ENCODE measurements at places on chromosomes 7 and 10.
A peak's percentile ranks its signal among the peaks of the same experiment; 100 is the strongest.

GRCh38 chr7:132965951-132966350, 115.9 kb downstream of the CHCHD3 start:
- peak; percentile 8 for DNase-seq

DNA sequence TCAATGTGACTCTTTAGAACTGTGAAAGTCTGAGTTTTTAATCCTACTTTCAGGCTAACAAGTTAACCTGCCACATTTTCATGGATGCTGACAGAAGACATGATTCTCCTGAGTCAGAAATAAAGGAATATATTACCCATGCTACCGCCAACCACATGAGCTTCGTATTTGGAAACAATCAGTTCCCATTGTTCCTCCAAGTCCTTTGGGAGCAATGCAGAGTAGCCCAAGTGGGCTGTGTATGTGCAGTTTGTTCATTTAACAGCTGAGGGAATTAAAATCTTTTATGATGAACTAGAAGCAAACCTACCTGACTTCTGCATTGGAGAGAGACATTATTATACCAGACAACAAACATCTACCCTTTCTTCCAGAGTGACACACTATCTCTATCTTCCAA, 169.3 kb upstream of the BET1 start:
- DNase-seq = no peak

DNA sequence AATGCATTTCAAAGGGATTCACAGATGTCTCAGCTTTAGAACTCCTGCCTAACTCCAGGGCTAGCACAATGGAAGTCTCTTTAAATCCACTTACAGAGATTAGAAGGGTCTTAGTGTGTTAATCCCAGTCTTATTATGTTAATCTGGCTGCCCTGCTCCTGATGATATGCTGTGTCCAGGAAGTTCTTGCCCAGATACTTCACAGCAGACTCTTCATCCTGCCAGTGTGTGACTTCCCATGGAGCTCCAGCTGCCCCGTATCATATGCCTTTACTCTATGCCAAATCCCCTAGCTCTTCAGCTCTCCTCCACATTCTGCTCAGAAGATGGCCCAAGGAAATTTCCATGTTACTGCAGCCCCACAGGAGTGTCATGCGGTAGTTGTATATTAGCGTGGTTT, 533.8 kb downstream of the GALNT17 start:
- no peak for DNase-seq

DNA sequence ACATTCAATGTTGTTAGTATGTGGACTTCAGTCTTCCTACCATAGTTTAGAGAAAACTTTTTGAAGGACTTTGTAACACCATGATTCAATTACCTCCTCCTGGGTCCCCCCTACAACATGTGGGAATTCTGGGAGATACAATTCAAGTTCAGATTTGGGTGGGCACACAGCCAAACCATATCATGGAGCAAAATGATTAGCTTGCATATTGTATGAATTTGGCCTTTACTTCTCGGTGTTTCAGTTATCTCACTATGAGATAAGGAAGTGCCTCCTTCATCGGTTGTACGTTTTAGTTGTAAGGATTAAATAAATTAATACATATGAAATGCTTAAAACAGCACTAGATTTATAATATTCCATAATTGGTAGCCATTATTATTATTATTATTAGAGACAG, 428.7 kb downstream of the EXOC4 start:
- DNase-seq = no peak

DNA sequence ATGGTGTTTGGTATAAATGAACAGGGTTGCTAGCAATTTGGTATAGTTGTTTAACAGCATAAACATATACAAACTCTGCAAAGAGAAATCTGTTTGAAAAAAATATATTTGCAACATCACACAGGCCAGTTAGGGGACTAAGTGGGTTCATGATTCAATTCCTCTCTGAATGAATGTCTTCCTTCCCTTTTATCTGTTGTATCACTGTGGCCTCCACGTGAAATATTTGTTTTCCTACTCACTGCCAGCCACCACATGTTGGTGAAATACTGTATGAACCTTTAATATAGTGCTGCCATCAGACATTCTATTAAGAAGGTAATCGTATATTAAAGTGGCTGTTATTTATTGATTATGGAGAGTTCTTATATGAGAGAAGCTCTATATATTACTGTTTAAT, 157.0 kb downstream of the ARID5B start:
- DNase-seq = no peak

- DNase-seq = no peak
Measured at GRCh38 chr7:44216019-44216418, 15.2 kb downstream of the YKT6 start.

GRCh38 chr10:88490231-88490980, 92.7 kb downstream of the RNLS start:
- DNase-seq = no peak

DNA sequence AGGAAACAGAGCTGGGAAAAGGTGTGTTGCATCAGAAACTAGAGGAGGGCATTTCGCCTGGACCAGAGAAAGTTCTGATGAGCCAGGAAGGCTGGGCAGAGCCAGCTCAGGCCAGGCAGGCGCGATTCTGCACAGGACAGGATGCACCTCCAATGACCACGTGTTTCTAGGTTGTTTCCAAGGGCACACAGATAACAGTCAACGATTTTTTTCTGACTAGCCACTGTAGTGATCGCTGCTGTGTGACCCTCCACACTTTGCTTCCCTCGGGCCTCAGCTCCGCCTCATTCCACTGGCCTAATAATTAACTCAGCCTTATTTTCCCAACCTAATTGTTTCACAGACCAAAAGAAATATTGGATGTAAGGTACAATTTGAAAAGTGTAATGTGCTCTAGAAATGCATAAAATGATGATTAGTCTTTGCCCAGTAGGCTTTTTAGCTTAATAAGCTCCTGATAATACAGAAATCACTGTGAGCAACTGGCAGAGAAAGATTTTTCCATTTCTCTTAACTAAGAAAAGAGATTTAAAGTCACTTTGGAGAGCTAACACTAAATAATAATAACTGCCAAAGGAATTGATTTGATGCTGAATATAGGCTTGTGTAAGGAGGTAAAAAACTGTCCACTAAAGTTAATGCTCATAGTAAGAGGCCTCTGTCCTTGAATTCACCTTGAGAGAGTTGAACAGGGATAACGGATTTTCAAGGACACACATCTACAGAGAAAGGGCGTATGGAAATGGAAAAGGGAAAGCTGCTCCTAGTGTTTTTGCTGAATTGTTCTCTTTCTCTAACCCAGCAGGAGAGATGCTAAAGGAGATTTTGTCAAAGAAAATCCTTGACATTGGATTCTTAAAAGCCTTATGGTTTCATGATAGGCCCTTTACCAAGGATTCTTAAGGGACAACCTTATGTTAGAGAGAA, 291.0 kb upstream of the C7orf33 start:
- no peak for DNase-seq

GRCh38 chr7:105199386-105199785, 185.4 kb downstream of the KMT2E start:
- DNase-seq = no peak

- no peak for DNase-seq
Measured at GRCh38 chr7:97075928-97076327, 41.6 kb upstream of the SDHAF3 start.

DNA sequence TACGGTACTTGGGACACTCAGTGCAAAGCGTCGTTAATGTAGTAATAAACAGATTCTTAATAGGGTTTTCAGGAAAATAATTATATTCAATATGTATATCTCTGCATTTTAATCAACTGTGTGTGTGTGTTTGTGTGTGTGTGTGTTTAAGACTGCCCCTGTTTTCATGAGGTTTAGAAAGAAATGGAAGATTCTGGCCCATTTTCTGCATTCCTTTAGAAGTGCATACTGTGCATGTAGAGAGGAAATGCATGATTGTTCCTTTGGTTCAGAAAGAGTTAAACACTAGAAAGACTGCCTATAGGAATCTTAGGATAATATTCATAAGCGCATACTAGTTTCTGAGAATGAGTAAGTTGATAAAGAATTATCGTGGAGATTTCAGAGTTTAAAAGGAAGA, 975 bp downstream of the CNTNAP2 start:
- no peak for DNase-seq

- peak; percentile 45 for DNase-seq
Measured at GRCh38 chr10:94006591-94007550, 13.1 kb downstream of the PLCE1 start.

DNA sequence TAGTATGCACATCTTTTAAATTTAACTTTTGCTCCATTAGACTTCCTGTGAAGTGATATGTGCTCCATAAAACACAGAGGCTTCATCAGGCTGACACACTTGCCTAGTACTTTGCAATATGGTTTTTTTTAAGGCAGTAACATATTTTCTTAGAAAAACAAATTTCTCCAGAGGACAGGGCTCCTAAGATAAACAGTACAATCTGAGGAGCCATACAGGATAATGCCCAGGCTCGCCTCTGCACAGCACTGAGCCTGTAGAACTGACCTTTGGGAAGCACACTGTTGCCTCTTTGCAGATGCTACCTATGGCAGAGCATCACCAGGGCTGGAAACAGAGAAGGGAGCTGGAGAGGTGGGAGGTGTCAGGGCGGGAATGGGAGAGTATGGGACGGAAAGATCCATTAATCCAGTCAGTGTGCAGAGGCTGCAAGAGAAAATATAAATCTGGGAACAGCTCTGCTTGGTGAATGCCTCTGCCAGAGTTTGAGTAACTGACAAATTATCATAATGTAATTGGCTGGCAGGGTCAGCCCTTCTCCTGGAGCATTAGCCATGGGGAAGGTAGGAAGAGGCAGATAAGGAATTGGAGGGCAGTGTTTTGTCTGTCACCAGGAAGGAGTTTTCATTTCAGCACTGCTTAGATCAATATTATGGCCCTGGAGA, 132.3 kb downstream of the CREB5 start:
- DNase-seq = no peak

DNA sequence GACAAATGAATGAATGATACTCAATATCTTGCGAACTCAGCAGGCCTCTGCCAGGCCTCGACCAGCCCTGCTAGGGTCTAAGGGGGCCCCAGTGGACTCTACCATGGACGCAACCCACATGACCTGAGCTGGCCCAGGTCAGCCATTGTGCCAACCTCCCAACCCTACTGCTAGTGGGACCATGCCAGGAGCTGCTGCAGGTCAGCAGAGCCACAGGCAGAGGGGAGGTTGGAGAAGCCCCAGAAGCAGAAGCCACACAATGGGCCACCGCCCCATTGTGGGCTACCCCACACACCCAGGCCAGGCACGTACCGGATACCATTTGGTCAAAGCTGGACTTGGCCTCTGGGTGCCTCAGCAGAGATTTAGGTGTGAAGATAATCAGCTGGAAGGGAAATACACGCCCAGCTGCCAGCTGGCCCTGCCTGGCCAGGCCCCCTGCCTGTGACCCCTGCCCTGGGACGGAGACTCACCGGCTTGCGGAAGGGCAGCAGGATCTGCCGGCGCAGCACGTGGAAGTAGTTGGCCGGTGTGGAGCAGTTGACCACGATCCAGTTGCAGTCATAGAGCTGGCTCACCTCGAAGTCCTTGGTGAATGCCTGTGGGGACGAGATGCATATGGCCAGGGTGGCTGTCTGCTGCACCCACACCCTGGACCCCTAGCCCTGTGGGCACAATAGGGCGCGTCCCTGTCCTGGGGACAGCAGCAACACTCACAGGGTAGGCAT, 24.5 kb downstream of the OGDHL start:
- no peak for DNase-seq

DNA sequence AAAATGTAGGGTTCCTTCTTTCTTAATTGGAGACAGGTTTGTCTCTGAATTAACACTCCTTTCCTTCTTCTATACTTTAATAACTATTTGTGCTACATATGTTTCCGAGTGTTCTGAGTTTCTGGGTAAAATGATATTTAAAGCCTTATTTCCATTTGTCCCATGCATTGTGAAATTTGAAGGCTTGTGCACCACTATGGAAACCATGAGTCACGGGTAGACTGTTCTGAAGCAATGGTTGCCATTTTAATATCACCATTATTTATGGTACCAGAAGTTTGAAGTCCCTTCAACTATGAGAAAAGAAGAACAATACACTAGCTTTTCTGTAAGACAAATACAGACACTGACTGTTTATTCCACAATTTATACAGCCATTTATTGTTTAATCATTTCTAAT, 44.7 kb upstream of the ZEB1 start:
- DNase-seq = peak; percentile 43

DNA sequence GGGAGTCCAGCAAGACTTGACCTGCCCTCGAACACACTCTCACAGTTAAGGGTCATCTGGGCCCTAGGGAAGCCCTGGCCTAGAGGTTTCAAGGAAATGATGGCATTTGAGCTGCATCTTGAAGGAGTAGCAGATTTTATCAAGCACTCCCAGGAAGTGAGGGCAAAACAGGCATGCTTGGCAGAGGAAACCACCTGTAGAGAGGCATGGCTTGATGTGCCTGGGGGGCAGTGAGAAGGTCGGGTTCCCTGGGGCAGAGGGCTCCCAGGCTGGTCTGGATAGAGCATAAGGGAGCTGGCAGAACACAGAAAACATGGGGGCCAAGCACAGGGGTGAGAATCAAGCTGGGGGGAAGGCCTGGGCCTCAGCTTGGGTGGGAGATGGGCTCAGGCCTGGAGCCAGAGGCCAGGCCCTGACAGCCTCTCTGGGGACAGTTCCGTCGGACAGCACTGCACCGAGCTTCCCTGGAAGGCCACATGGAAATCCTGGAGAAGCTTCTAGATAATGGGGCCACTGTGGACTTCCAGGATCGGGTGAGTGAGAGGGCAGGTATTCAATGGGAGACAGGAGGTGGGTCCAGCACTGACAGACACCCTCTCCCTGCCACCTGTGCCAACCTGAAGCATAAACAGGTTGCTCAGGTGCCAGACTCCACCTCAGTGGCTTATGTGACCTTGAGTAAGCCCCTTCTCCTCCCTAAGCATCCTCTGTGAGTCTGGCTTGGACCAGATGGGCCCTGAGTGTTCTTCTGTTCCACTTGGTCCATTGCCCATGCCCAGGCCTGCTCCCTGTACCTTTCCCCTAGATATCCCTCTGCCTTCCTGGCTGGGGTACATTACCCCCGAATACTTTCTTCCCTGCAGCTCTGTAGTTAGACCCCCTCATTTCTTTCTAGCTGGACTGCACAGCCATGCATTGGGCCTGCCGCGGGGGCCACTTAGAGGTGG, 3.5 kb upstream of the HOGA1 start:
- no peak for DNase-seq

DNA sequence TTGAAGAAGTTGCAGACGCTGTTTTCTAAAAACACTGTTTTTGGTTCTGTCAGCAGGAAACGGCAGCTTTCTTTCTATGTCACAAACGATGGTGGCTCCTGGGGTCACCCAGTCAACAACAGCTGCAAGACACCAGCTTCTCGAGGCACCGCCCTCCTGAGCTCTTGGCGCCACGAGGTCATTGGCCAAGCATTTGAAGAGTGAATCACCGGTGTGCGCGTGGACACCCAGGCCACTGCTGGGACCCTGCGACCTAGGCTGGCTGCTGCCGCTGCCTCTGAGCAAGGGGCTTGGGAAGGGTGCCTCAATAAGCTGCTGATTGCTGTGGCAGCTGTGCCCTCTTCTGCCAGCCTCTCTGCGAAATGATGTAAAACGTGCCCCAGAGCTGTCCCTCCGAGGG, 22.5 kb upstream of the VIPR2 start:
- DNase-seq = no peak

DNA sequence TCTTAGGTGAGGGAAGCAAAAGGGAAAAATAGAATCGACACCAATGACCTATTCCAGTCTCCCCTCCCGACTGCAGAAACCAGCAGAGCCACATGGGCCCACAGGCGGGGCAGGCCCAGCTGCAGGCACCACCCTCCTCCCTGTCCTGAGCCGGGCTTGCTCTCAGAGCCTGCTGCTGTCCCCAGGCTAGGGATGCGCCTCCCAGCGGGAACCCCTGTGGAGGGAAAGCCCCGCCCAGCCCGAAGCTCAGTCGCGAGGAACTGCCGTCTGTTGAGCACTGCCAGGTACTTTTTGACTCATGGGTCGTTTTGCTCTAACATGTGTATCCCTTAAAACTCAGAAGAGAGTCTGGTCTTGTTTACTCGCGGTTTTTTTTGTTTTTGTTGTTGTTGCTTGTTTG, 124.5 kb upstream of the RET start:
- DNase-seq = no peak

- no peak for DNase-seq
Measured at GRCh38 chr7:35792472-35792871, 8.4 kb upstream of the SEPTIN7 start.
